ENCODE measurements at places on chromosomes 5 and 9.

- DNase-seq = no peak
These were observed 221.2 kb upstream of the IRX4 start for GRCh38 chr5:2103940-2104339.

DNA sequence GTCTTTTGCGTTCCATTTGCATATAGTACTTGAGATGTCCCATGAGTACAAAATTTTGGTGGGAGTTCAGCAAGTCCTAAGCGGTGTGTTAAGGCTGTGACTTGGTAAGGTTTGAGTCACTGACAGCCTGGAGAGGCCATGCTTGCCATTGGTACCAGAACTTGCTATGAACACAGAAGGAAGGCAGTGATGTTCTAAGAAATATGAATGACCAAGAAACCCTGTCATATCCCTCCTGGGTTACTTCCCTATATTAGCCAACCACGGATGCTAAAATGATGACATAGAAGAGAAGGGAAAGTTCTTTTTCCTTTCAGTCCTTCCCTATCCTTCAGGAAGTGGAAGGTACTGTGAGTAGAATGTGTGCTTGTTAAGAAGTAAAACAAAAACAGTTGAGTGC, 136.7 kb downstream of the GCNT1 start:
- DNase-seq = no peak

DNA sequence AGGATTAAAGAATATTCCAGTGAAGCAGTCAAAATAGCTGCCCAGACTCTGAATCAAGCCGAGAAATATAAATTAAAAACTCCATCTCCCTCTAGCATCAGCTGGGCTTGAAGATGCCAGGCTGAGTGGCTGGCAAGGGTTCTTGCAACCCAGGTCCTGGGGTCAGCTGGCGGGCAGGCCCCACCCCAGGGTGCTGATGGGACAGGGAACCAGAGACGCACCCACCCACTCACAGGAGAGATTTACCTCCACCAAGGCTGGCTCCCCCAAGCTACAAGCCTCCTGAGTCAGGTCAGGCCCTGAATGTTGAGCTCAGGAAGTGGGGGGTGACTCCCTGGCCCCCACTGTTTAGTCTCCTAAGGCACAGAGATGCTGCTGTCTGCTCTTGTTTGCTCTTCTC, 83.9 kb upstream of the HSPA9 start:
- DNase-seq = no peak

DNA sequence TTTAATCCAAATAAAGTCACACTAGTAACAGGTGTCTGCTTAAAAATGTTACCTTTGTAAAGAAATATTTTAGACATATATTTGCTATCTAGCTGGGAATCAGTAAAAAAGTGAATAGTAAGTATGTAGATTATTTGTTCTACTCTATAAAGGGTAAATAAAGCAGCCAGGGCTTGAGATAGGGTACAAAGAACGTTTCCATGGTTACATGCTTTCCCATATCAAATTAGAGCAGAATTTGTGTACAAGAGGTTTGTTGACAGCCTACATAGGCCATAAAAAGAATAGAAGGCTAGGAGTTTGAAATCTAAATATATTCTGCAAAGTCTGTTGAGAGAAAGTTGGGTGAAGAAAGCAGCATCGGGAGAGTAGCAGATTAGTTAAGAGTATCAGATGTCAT, 160.9 kb upstream of the POU5F2 start:
- no peak for DNase-seq

- DNase-seq = no peak
These were observed 265.1 kb upstream of the FBXL7 start for GRCh38 chr5:15234911-15235310.

GRCh38 chr9:101516655-101517054, 17.0 kb upstream of the RNF20 start:
- no peak for DNase-seq

All from AG08396 (cell line).